ENCODE measurements at places on chromosomes 5 and 9.
A peak's percentile ranks its signal among the peaks of the same experiment; 100 is the strongest.

GRCh38 chr5:140360681-140361479 is 886 bp downstream of the SLC4A9 start:
- no peak for DNase-seq

- no peak for DNase-seq
These were observed 18.1 kb downstream of the SLC36A1 start for GRCh38 chr5:151465476-151465875.

DNA sequence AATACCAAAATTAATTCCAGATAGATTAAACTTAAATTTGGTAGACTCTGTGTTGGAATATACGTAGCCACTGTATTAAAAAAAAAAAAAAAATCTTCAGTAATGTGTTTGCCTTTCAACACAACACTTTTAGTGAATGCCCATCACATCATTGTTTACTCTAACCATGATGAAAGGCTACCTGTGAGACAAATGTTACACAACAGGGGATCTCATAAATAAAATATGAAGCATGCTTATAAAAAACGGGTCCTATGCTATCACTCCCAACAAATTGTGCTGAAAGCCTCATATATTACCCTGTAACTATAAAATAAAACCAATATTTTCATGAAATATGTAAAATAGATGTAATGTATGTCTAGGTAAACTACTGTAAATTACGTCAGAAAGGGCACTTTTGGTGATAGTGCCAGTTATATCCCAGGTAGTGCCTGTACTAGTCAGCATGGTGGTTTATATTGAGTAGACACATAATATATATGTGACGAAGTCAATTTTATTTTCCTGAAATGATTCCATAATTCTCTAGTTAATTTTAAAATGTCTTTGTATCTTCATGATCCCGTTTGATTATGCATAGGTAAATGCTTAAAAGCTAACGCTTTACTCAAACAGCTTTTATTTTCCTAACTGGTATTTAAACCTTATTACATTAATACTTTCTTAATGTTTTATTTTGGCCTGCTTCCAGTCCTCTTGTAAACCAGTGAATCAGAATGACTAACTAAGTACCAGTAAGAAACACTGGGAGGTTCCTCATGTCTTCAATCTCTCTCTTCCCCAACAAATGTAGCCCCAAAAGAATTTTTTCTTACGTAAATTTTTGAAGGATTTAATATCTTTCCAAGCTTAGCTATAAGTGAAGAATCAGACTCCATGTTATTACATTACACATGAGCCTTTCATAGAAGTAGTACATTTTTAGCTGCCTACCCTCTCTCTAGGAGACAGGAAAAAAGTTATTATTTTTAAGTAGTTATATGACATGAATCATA is 420.3 kb downstream of the GABRG2 start:
- DNase-seq: no peak

GRCh38 chr9:91178281-91179236 is 183.2 kb downstream of the AUH start:
- DNase-seq: no peak

DNA sequence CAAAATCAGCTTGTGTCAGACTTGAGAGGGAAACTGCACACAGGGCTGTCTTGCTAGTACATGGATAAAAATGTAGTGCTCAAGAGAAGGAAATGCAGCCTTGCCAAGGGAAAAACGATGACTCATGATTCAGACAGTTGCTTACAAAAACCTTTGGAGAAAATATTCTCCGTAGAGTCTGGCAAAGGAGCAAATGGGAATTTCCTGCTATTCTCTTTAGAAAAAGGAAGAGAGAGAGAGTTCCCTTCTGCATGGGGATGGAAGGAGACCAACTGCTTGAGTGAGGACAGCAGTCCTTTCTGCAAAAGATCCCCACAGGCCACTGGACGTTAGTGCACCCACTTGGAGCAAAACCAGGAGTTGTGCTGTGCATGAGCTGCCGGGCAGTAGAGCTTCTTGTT is 7.6 kb downstream of the IFNB1 start:
- DNase-seq: no peak

DNA sequence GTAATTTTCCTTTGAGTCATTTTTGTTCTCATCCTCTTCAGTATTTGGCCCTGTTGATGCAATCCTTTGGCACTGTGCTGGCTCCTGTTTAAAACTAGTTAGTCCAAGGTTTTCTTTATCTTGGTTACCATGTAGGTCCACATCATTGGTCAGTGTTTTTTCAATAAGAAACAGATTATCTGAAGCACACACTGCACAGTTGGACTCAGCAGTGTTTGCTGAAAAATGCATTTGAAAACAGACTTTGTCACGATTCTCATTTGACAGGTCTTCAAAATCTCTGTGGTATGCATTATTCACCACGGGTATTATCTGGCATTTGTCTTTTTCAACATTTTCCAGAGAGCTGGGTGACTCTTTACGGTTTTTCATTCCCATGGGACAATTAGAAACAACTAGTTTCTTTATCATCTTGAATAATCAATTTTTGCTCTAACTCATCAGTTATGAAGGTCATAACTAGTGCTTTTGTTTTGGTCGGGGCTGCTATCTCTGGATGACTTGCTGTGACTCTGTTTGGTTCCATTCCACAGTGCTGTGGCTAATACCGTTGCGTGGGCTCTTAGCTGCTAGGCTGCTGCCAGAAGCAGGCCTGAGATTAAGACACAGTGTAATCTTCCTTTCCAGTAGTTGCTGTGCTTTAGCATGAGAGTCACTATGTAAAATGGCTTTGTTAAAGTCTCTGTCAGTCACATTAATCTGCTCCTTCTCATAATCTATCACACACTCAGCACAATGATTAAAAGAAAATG is 36.2 kb downstream of the NUDT12 start:
- no peak for DNase-seq

DNA sequence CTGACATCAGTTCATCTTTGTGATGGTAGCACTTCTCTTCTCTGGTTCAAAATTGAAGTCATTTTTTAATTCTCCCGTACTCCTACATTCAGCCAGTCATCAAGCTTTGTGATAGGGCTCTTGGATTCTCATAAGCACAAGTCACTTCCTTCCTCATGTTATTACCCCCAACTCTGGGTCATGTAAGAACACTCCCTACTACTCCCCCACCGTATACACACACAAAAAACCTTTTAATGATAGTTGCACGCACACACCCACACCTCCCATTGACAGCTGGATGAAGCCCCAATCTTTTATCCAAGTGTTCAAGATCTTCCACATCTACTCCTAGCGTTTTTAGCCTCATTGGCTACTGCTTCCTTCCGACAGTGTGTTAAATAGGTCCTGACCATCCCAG is 16.8 kb downstream of the KDM3B start:
- no peak for DNase-seq

GRCh38 chr5:33479311-33479710 is 38.5 kb downstream of the TARS1 start:
- DNase-seq: no peak

- DNase-seq: no peak
These were observed 124.4 kb downstream of the WDR41 start for GRCh38 chr5:77367741-77368140.

GRCh38 chr5:119347991-119348390 is 7.8 kb upstream of the TNFAIP8 start:
- DNase-seq: no peak

DNA sequence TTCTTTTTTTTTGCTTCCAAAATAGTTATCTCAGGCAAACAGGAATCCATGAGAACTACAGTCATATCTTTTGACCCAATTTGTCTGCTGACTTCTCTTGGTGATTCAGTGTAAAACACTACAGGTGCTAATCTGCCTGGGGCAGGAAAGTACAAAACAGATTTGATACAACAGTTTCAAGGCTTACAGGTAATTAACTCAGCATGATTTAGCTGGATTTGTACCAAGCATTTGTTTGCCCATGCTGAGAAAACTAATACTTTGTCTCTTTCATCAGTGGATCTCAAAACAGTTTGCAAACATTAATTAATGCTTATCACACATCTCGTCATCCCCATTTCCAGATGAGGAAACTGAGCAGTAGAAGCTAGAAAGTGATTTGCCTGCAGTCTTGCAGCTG is 312.5 kb upstream of the SEMA6A start:
- DNase-seq: no peak

GRCh38 chr9:4755026-4755609 is 14.1 kb upstream of the AK3 start:
- DNase-seq: no peak

- DNase-seq: no peak
These were observed 30.2 kb upstream of the HSPA9 start for GRCh38 chr5:138605254-138605972.

GRCh38 chr5:120479066-120479465 is 15.0 kb downstream of the PRR16 start:
- no peak for DNase-seq

GRCh38 chr5:59445741-59446140 is 447.8 kb downstream of the PDE4D start:
- DNase-seq: no peak

DNA sequence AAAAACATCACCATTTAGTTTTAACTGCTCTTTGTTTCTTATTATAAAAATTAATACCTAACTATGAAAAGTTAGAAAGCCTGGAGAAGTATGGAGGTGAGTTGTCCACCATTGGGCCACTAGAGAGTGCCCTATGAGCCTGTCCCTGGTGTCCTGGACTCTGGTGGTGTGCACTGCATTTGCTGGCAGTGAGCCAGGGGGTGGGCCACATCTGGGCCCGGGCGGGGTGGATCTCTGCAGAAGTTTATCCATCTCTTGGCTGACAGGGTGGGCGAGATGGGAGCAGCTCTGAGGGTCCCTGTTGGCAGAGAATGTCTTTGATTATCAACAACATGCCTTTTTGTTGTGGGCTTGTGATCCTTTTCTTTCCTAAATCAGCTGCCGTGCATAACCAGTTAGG is 8.2 kb downstream of the TENT4A start:
- peak; percentile 7 for DNase-seq

DNA sequence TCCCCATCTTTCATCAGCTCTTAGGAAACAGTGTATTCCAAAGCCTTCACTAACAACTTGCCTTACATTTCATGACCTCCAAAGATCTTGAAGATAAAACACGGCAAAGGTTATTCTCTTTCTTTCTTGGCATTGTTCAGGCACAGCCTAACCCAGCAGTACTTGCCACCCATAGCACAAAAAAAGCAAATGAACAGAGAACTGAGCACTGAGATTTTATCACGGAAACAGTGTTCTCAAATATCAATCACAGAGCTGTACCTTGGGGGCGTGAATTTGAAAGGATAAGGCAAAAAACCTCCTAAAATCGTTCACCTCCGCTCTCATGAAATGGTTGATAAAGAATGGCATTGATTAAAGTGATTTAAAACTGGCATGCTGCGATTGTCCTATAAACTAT is 16.9 kb upstream of the KCNV2 start:
- no peak for DNase-seq

DNA sequence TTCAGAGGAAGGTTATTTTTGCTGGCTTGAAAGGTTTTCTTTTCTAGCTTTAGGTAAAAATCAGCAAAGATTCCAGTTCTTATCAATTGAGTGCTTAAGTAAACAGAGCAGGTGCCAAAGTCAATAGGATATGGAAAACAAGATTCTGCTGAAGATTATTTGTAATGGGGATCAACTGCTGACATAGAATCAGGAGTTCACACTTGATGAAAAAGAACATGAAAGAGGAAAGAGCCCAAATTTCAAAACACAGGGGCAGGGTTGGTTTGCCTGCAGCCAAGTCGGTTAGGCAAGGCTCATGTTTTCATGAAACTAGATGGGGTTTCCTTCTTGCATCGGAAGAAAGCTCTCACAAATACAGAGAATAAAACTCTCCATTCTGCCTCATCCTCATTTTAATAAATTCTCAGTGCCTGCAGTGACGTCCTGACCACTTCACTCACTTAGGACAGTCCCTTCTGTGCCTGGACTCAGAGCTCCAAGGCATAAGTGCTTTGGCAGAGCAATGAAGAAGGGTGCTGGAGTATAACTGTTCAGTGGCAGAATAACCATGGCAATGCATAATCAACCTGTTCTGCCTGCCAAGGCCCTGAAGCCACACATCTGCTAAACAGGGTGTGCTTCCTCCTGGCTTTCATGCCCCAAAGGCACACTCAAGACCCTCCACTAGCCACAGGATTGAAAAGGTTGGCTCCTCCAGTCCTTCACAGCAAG is 179.6 kb downstream of the GNAQ start:
- DNase-seq: no peak

GRCh38 chr9:105047742-105048041 is 119.7 kb upstream of the ABCA1 start:
- no peak for DNase-seq

DNA sequence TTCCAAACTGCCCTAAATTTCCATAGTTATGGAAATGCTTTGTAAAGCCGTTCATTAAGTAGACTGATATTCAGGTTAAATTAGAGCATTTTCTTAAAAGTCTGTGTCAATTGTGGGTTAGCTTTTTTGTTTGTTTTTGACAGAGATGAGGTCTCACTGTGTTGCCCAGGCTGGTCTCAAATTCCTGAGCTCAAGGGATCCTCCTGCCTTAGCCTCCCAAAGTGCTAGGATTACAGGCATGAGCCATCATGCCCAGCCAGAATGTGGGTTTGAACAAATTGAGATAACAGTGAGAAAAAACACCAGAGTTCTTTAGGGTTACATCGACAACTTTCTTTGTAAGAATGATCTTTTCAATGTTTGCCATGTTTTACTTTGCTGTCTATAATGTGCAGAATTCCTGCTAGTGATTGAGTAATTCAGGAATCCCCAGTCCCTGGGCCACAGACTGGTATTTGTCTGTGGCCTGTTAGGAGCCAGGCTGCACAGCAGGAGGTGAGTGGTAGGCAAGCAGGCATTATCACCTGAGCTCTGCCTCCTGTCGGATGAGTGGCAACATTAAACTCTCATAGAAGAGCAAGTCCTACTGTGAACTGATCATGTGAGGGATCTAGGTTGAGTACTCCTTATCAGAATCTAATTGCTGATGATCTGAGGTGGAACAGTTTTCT is 80.5 kb downstream of the RAI14 start:
- DNase-seq: no peak

DNA sequence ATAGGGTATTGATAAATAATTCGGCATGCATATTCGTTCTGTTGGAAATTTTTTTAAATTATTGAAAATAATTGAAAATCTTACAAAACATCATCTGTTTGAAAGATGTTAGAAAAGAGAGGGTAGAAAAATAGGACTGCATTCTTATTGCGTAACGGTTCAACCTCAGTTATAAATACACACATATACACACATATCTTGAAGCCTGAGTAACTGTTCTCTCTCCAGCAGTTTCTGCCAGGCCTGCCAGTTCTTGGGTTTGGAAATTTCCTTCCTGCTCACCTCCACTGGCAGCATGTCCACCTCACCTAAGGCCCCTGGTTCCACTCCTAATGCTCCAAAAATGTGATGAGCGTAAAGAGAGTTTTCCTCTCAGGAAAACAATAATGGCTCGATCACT is 9.1 kb downstream of the SPATA31E1 start:
- DNase-seq: no peak

- no peak for DNase-seq
These were observed 106.5 kb downstream of the ANKRD55 start for GRCh38 chr5:56126487-56127179.

DNA sequence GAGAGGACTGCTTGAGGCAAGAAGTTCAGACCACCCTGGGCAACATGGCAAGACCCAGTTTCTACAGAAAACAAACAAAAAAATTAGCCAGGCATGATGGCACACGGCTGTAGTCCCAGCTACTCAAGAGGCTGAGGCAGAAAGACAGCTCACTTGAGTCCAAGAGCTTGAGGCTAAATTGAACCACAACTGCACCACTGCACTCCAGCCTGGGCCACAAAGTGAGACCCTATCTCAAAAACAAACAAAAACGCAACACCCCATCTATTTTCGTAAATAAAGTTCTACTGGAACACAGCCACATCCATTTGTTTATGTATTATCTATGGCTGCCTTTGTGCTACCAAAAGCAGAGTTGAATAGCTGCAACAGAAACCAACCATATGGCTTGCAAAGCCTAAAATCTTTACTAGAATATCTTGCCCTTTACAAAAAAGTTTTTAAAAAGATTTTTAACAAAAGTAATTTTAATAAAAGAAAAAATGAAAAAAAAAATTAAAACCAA is 67.5 kb downstream of the SETX start:
- no peak for DNase-seq
